Fibroblast of skin of right biceps (primary cell): ENCODE measurements at places on chromosomes 12 and 14.
A peak's percentile ranks its signal among the peaks of the same experiment; 100 is the strongest.

DNA sequence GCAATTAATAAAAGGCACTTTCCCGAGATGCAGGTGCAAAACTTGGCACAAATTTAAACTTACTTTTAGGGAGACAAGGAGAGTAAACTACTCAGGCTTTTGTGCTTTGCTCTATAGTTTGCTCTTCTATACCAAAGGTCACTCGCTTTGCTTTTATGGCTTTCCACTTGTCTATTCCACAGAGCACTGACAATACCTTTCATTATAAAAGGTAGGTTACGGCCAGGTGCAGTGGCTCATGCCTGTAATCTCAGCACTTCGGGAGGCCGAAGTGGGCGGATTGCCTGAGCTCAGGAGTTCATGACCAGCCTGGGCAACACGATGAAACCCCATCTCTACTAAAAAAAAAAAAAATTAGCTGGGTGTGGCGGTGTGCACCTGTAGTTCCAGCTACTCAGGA is 32.9 kb downstream of the ALKBH1 start:
- DNase-seq = no peak

GRCh38 chr12:26800858-26801257 is 32.1 kb downstream of the ITPR2 start:
- DNase-seq = no peak

- peak; percentile 92 for DNase-seq
Measured at GRCh38 chr12:76863837-76864236, 15.0 kb downstream of the CSRP2 start.

- peak; percentile 78 for DNase-seq
Measured at GRCh38 chr12:45637706-45638105, 91.8 kb upstream of the ARID2 start.
